AG04450 (cell line): ENCODE measurements at places on chromosomes 4 and X.

DNA sequence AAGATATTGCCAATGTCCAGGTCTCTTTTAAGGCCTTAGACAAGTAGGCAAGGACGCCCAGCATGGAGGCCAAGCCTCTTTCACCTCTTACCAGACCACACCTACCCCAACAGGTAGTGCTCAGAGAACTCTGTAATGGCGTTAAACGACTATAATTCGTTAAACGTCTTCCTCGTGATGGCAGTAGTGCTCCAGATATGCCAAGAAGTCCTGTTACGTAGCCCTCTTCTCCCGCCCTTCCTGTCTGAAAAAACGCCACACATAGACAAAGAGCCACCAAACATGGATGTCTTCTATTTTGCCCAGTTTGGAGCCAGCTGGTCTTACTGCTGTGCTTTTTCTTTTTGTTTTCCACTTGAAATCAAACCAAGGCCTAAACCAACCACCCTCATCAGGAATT lies 190.7 kb downstream of the OR13H1 start:
- no peak for DNase-seq

DNA sequence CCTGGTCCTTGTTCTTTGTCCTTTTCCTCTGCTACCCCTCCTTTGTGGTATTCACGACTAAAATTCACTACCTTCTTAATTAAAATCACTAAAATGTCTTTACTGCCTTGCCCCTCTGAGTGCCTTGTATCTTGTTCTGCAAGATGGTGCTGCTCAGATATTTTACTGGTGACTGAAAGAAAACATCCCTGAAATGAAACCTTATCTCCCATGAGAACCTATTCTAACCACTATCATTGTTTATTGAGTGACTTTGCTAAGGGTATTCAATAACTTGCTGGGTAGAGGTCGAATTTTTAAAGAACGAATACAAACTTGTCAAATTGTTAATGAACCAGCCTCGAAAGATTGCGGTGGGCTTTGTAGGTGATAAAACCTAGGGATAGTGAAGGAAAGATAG lies 52.8 kb downstream of the SPRY1 start:
- DNase-seq = no peak

DNA sequence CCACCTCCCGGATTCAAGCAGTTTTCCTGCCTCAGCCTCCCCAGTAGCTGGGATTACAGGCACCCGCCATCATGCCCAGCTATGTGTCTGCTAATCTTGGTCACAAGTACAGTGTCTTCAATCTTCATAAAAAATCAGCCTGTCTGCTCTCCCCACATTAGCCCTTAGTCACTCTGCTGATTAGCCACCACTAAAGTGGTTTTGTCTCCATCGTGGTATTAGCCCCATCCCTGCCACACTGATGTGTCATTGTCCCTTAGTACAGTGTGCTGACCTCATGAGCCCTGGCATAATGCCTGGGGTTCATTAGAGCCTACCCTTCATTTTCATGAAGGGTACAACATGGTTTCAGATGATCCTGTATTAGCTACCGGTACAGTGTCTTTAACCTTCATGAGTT lies 49.9 kb downstream of the ZNF157 start:
- DNase-seq = no peak

GRCh38 chr4:108100827-108101226 lies 67.9 kb downstream of the LEF1 start:
- no peak for DNase-seq

DNA sequence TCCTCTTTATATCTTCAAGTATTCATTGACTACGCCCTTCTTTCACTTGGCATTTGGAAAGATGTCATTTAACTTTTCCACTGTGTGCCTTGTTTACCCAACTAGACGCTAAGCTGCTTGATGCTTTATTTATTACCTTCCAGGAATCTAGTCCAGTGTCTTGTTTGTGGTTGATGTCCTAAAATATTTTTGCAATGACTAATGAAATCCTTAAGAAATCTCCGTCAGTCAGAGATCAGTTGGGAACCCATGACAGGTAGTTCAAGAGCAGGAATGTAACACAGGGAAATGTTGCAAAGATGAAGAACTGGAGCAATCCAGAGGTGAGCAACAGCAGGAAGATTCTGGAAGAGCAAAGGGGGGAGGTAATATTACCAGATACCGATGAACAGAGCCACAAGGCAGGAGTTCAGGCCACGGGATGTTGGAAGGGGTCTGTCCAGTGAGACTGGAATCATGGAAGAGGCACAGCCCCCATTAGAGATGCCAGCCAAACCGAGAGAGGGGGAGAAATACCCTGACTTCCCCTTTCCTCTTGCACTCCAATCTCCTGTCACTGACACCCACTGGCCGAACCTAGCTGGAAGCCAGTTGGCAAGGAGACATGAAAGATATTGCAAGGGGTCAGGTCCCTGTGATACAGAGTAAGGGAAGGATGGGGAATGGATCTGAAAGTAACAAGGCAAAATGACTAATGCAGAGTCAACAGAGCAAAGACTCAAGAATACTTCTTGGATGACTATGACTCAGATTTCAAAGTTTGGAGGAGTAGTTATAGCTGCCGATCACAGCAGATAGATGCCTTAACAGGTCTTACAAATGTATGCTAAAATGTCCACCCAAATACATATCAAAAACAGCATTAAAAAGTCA lies 62.7 kb upstream of the PHKA2 start:
- no peak for DNase-seq

GRCh38 chrX:154495472-154495922 lies 5.1 kb upstream of the SLC10A3 start:
- no peak for DNase-seq

DNA sequence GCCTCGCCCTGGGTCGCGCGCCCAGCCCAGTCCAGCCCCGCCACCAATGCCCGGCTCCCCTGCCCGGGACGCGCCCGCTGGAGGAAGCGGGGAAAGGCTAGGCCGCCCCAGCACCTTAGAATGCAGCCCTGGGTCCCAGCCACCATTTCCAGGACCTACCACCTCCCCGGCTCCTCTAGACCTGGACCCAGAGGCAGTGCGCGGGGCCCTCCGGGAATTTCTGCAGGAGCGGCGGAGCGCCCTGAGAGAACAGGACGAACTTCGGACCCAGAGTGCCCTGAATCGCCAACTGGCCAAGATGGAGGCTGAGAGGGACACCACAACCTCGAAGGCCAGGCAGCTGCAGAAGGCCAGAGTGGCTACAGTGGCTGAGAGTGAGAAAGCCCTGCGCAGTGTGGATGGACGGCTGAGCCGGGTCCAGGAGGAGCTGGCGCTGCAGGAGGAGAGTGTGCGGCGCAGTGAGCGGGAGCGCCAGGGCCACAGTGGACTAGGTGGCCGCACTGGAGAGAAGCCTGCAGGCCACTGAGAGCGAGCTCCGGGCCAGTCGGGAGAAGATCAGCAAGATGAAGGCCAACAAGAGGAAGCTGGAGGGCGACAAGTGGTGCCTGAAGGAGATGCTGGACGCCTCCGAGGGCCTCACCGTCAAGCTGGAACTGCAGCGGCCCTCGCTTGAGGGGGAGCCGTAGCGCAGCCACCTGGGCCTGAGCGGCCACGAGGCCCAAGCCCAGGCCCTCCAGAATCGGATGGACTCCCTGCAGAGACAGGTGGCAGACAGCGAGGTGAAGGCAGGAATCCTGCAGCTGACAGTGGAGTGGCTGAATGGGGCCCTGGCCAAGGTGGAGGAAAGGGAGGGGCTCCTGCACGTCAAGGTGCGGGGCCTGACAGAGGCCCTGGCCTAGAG lies 15.5 kb downstream of the SMIM10L2A start:
- no peak for DNase-seq

GRCh38 chr4:156326246-156326645 lies 372.6 kb upstream of the CTSO start:
- no peak for DNase-seq

DNA sequence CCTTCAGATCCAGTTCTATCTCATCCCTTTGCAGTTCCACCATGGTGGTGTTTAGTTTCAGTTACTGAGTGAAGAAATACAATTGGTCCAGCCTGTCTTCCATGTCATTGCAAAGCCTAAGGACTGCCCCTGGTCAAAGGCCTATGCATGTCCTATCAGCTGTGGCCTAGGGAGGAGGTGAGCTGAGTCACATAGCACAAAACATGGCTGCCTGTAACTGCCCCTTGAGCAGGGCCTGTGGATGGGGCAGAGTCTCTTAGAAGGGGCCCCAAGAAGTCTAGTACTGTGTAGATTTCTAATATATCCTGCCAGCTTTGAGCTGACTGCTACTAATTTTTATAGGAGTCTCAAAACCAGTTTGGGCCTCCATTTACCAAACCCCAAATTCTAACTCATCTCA lies 296.7 kb downstream of the FBXW7 start:
- no peak for DNase-seq

DNA sequence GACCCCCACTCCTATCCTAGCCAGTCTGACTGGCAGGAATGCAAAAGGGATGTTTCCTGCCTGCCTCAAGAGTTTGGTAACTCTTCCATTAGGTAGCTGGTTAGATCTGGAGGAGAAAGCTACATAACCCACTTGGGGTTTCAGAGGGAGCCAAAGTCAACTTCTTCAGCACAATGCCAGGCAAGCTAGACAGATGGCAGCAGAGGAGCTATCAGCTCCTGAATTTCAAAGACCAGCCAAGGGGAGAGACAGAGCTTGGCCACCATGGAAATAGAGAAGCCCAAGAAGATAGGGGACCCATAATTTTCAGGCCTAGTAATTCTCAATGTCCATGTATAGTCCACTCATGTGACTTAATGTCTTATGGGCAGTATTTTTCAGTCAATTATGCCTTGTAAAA lies 56.4 kb downstream of the PGRMC1 start:
- DNase-seq = no peak

- peak; percentile 55 for DNase-seq
Observed at GRCh38 chr4:114087596-114088230, 108.3 kb upstream of the ARSJ start.

- no peak for DNase-seq
Observed at GRCh38 chr4:137393044-137393443, 139.2 kb downstream of the PCDH18 start.

GRCh38 chr4:26780539-26780938 lies 80.1 kb upstream of the STIM2 start:
- no peak for DNase-seq

DNA sequence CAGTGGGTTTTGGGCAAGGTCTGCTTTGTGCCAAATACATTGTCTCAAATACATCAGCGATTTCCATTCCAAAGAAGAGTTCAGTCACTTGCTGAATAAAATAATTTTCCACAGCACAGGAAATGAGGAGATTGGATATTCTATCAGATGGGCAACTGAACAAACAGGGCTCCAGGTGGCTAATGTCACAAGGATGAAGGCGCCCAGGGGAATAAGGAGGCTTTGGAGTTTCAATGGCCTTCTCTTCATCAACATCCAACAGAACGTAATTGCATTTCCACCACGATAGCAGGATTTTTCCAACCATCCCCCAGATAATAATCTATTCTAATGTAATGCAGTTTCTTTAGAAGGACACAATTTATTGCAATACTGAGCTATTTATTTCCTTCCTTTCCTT lies 104.7 kb upstream of the KLHL13 start:
- DNase-seq = no peak
